WTC11 (cell line): ENCODE measurements at places on chromosomes 16 and 17.

DNA sequence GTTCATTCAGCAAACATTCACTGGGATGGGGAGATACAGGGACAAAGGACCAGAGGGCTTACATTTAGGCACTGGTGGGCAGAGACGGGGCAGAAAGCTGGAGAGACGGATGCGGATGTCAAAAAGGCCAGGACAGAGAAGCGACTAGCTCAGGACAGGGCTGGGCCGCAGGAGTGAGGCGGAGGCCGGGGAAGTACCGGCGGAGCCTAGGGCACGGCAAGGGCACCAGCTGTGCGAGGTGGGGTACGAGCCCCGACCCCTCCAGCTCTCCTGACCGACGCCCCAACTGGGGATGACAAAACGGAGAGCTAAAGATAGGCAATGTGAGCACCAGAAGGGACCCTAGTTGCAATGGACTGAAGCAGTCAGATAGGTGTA is 3.9 kb upstream of the SGCA start:
- no peak for DNase-seq

DNA sequence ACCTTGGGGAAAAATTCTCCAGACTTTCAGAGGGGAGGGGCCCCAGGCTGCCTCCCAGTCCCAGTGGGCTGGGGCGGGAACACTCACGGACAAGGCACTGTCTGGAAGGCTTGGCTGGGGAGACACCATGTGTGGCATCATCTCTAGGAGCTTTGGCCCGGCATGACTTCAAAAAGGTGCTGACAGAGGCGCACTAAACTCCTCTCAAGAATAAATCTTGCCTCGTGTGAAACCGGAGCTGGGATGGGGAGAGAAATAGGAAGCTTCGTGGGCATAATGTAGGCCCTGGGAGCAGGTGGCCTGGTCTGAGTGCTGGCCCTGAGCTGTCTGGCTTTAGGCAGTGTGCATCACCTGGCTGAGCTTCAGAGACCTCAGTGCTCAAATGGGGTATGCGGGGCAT is 5.7 kb downstream of the WSCD1 start:
- DNase-seq: no peak

DNA sequence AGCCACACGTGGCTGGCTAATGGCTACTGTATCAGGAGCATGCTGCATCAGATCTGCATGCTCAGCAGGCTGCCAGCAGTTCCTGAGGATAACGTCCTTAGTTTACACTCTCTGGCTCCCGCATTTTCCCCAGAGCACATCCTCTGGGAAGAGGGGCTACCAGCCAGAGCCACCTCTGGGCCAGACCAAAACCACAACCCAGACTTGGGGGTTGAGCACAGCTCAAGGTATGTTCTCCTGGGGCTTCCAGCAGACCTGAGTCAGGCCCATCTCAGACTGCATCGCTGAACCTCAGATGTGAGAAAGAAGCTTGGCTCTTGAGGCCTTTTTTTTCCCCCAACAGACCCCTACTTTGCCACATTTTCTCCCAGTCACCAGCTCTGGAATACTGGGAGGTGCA is 23.7 kb upstream of the WSCD1 start:
- DNase-seq: no peak

DNA sequence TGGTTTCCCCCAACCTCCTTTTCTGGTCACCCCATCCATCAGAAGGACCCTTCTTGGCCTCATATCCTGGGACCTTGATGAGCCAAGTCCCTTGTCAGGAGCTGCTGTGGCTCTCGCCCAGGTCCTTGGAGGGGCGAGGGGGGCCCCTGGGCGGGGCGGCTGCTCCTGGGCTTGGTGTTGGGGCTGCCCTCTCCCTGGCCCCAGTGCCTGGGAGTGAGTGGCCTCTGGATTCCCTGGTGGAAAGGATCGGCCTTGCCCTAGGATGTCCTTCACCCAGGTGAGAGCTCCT is 6.2 kb upstream of the NOTUM start:
- no peak for DNase-seq

DNA sequence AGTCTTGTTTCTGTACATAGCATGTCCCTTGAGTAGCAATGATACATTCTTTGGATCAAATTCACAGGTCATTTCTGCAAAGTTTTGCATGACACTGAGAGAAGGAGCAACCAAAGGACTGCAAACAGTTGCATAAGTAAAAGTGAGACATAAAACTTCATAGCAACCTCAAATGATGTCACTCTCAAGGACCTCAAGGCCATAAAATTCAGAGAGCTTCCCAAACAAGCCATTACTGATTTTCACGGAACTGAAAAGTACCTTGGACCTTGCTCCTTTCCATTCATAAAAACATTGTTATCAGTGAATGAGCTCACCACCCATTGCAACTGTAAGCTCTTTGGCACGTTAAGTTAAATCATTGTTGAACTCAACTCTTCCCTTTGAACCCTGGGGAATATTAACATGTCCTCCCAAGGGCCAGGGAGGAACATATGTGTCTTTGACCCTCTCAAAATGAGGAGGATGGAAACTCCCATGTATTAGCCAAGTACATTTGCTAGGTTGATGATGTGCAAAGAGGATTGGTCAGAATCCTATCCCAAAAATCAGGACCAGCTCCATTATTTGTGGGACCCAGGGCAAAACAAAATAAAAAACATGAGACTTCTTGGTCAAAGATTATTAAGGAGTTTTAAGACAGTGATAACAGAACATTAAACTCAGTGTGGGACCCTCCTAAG is 275.0 kb upstream of the DYNLRB2 start:
- no peak for DNase-seq

GRCh38 chr17:30000755-30001257 is 59.4 kb downstream of the EFCAB5 start:
- no peak for DNase-seq

DNA sequence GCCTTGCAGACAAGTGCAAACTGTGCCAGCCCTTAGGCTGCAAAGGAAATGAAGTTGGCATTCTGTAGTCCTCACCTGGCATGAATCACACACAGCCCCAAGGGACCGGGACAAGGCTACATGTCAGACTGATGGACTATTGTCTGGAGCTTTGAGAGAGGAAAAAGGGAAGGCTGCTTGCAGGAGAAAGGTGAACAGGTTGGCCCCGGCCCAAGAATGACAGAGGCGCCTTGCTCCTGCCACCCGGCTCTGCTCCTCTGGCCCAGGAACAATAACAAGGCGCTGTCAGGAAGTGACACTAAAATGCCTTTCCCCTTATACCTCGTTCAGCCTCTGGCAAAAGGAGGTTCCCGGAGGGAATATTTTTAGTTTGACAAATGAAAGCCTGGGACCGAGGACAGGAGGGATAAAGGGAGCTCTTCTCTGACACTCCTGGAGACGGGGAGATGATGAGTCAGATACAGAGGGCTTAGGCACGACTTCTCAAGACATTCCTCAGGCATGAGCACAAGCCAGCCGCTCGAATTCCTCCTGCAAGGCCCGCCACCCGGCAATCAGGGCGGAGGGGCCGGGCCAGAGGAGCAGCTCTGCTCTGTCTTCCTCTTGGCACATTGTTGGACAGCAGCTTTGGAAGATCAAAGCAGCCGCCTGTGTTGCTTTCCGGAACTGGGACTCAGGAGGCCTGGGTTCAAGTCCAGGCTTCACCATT is 105.8 kb downstream of the NOG start:
- DNase-seq: peak; percentile 51

- peak; percentile 56 for DNase-seq
Measured at GRCh38 chr17:58120195-58120822, 27.9 kb upstream of the OR4D1 start.

DNA sequence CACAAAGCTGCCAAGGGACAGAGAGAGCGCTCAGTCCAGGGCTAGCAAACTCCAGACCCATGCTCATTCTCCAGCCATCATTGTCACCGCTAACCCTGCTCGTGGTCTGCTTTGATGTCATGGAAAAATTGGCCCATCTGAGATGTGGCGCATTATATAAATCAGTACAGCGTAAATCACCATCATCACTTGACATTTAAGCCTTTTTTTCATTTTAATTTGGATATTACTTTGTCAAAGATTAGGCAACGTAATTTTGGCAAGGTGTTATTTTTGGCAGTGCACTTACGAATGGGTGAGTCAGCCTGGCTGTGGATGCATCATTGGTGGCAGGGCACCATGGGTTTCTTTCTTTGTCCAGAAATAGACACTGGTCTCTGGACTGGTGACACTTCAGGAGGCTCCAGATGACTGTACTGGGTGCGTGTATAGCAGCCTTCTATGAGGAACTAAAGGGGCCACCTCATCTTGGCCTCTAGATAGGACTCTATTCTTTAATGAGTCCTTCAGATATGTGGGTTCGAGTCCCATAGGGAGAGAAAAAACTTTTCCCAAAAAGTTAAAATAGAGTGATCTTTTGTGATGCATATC is 166.3 kb downstream of the MSI2 start:
- no peak for DNase-seq

GRCh38 chr16:55252577-55252976 is 71.4 kb upstream of the IRX6 start:
- no peak for DNase-seq

- no peak for DNase-seq
Measured at GRCh38 chr17:78673395-78673794, 96.2 kb upstream of the DNAH17 start.

DNA sequence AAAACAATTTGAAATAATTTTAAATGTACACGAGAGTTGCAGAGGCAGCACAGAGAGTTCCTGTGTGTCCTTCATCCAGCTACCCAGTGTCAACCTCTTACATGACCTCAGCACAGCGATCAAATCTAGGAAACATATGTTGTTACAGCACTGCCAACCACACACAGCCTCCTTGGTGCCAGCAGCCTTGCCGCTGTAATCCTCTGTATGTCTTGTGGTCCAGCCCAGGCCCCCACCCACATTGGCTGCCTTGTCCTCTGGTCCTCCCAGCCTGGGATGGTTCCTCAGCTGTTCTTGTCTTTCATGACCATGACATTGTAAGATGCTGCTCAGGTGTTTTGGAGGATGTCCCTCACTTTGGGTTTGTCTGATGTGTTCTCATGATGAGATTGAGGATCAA is 178.0 kb downstream of the RPTOR start:
- no peak for DNase-seq
